ENCODE measurements at places on chromosomes 2 and 18. TPM values are rescaled to one million over a fixed set of nuclear protein-coding genes. Genes with fewer than 3 reads are reported as not detected.

DNA sequence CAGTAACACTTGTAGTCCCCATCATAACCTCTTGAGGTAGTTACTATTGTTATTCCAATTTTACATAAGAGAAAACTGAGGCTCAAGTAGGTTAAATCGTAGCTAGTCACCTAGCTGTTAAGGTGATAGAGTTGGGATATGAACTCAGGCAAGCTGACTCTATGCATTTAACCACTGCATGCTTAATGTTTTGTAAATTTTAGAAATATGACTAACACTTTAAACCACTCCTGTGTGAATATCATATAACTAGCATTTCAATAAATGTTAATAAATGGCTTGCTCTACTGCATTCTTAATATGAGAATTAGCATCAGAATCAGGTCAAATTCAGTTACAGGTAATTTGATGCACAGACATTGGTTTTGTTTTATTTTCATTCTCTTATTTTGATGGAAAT lies 35.6 kb upstream of the CREB1 start:
- DNase-seq: no peak

- no peak for DNase-seq
Measured at GRCh38 chr2:16630463-16630862, 35.2 kb downstream of the CYRIA start.

GRCh38 chr2:145273840-145274239 lies 753.9 kb upstream of the ZEB2 start:
- DNase-seq: no peak

- no peak for DNase-seq
Measured at GRCh38 chr18:6256521-6256920, 158.2 kb downstream of the L3MBTL4 start.

GRCh38 chr2:54377901-54378493 lies 78.1 kb upstream of the SPTBN1 start:
- no peak for DNase-seq

DNA sequence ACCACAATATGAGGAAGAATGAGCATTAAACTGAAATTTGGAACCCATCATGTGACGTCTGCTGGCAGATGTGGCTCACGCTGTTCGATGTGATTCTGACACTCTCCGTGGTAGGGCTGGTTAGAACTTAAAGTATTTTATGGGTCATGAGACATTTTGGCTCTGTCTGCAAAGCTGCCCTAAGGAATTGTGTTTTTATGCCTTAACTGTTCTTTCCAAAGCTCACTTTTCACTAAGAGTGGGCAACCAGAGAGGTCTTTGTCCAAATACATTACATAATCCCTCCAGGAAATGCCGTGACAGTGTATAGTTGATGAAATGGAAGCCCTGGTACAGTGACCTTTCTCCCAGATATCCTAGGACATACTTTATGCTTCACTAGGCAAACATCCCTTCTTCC lies 119.1 kb downstream of the AQP4 start:
- DNase-seq: no peak

GRCh38 chr2:21928292-21928691 lies 804.5 kb downstream of the TDRD15 start:
- DNase-seq: no peak

GRCh38 chr2:118197011-118197675 lies 108.9 kb downstream of the INSIG2 start:
- no peak for DNase-seq

- peak; percentile 52 for DNase-seq
Measured at GRCh38 chr2:239945751-239946561, 79.2 kb downstream of the NDUFA10 start.

- DNase-seq: peak; percentile 8
Measured at GRCh38 chr2:71725836-71726235, 272.5 kb downstream of the DYSF start.

GRCh38 chr18:23735021-23735464 lies 45.8 kb downstream of the LAMA3 start:
- no peak for DNase-seq

DNA sequence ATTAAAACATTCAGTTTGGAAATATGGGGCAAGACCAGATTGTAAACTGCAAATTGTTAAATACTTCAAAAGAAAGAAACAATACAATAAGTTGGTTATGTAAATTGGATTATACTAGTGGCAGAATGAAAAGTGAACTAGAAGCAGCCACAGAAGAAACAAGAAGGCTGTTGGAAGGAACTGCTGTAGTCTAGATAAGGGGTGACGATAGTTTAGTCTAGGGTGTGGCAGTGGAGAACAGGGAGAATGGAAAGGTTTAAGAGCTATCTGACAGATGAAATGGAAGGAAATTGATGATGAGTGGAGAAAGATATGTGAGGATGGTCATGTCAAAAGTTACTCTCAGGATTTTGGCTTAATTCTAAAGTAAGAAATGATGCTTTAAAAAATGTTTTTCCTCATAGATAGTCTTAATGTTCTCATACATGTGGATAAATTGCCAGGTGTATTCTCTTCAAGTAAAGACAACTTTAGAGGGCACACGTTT lies 179.7 kb downstream of the GPD2 start:
- no peak for DNase-seq

DNA sequence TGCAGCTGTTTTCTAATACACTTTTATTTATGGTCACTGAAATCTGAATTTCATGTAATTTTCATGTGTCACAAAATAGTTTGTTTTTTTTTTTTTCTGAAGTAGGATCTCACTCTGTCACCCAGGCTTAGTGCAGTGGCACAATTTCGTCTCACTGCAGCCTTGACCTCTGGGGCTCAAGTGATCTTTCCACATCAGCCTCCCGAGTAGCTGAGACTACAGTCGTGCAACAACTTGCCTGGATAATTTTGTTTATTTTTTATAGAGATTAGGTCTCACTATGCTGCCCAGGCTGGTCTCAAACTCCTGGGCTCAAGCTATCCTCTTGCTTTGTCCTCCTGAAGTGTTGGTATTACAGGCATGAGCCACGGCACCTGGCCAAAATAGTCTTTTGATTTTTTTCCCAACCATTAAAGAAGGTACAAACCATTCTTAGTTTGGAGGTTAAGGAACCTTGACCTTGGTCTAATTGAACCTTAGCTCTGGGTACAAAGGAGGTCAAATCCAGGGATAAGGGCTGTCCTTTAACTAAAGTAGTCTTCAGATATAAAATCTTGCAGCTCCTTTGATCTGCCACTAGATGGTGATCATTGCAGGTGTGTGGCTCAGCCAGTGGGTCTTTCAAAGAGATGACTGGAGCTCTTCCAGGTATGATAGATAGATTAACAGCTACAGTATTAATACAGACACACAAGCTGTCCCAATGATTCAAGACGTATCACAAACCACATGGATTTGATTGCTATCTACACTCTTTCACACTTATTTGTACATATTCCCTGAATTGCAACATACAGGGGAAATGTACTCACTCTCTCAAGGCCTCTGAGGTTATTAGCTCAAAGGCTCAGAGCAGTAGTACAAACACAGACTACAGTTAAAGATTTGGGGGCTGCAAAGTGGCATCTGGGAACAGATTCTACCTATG lies 4.7 kb upstream of the KRCC1 start:
- DNase-seq: no peak

DNA sequence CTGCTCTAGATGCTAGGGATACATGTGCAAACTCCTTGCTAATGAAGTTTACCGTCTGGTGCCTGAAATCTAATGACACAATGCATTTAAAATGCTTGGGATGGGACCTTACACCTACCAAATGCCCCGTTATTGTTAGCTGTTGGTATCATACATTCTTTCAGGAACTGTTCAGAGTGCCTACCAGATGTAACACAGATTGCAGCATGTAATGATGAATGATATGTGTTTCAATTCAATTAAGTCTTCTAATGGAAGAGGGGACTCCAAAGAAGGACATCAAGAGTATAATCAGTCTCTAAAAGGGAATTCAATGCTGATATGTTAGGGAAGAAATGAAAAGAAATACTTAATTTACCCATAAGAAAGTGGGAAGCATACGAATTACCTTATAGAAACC lies 3.2 kb downstream of the LYPD6 start:
- DNase-seq: no peak

DNA sequence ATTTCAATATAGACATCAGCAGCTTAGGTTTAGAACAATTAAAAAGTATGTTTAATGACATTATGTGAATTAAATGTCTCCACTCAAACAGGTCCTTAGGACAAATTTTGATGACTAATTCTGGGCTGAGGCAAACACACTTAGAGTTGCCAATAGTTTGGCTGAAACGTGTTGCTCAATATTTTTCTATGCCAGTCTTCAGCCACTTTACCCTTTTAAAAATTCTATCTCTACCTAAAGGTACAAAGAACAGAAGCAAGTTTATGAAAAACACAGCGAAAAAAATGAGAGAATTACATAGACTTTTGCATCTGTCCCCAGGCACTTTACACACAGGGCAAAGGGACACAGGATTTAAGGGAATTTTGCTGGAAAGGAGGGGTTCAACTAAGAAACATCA lies 4.5 kb downstream of the IDH1 start:
- no peak for DNase-seq

DNA sequence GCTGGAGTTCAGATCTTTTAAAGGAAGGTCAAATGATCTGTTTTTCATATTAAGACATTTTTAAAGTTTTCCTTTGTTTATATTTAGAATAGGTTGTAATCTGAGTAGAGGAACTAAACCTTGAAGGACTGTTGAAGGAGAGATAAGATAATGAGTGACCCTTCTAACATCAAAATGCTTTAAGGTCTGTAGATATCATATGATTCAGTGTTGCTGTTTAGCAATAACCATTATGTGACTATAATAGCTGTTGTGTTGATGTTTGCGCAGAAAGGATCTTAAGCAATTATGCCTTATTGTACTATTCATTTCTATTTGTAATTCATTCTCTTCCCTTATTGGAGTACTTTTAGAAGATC lies 60.0 kb downstream of the SLC16A14 start:
- DNase-seq: no peak

- DNase-seq: no peak
Measured at GRCh38 chr2:39902103-39902502, 123.0 kb upstream of the THUMPD2 start.

DNA sequence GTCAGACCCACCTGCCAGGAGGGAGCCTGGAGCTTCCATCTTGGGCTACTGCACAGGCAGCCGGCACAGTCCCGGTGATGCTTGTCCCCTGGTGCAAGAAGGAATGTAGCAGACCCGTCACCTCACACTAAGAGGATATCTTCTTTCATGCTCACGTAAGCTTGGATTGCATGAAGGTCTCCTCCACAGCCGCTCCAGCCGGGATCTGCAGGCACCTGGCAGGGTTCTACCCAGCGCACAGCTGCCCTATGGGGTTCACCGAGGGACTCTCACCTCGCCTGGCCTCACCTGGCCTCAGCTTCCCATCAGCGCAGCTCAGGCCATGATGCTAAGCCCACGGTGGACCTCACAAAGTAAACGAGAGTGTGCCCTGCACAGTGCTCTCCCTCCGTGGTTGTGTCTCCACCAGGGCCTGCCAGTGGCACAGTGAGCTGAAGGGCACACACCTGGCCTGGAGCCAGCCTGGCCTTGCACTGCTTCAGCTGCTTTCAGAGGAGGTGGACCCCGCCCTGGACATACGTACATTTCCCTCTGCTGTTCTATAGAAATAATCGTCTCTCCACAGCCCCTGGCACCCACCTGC lies 239.1 kb downstream of the SEPTIN10 start:
- peak; percentile 59 for DNase-seq

- peak; percentile 69 for DNase-seq
Measured at GRCh38 chr2:218262631-218263586, 2.1 kb downstream of the GPBAR1 start.

DNA sequence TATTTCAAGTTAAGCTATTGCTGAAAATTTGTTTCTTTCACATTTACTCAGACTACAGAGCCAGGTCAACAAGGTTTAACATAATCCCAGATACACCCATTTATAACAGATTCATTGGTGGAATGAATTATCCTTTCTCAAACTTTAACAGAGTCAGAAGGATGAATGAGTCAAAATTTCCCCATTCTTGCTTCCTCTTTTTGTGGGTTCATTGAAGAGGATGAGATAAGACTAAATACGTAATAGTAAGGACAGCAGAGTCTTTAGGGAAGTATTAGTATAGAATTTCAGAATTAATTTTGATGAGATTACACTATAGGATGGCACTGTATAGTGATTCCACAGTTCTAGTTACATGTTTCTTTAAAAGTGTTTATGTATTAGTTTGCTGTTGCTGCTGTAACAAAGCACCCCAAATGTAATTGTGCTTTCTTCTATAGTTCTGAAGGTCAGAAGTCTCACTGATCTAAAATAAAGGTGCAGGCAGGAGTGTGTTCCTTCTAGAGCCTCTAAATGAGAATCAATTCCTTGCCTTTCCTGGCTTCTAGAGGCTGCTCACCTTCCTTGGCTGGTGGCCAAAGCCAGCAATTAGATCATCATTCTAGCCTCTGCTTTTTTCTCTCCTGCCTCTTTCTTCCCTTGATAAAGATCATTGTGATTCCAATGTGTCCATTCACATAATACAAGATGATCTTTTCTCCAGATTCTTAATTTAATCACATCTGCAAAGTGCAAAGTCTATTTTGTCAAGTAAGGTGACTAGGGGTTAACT lies 309.3 kb upstream of the PIK3C3 start:
- DNase-seq: no peak

GRCh38 chr18:34773378-34773777 lies 63.3 kb downstream of the DTNA start:
- no peak for DNase-seq

GRCh38 chr2:159285929-159286708 lies at the start of gene WDSUB1:
Gene WDSUB1 (minus strand): TSS chr2:159286703. CDS start chr2:159283069, 3,634 bp downstream.
- DNase-seq: peak; percentile 85

DNA sequence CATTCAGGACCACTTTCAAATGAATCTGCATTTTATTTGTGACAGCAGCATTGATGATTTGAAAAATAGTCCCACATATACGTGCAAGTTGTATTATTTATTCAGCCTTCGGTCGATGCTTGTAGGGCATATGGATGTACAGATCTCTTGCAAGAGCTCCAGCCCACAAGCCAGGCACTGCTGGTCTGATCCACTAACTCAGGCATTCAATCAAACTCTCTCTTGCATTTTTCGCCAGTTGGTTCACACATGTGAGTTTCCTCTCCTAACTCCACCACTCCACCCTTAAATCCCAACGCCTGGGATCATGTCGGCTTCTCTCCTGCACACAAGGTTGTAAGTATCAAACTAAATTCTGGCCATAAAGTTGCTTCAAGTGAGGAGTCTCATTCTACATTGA lies 318.7 kb downstream of the CYP26B1 start:
- DNase-seq: no peak

- no peak for DNase-seq
Measured at GRCh38 chr18:65215865-65216466, 534.8 kb upstream of the CDH7 start.

Gene ELOA2
- total RNA-seq: not detected

Gene EMX1
- total RNA-seq: not detected

Gene SAG
- not detected for total RNA-seq

Gene SANBR
- total RNA-seq: 18.5 TPM

Gene FN1
- total RNA-seq: 3,059 TPM

Gene M1AP
- total RNA-seq: 0.16 TPM

Gene NUP35
- 15.0 TPM for total RNA-seq

All from sigmoid colon (tissue), 7 donors.